ENCODE measurements at places on chromosomes 12 and 14.
A peak's percentile ranks its signal among the peaks of the same experiment; 100 is the strongest.

DNA sequence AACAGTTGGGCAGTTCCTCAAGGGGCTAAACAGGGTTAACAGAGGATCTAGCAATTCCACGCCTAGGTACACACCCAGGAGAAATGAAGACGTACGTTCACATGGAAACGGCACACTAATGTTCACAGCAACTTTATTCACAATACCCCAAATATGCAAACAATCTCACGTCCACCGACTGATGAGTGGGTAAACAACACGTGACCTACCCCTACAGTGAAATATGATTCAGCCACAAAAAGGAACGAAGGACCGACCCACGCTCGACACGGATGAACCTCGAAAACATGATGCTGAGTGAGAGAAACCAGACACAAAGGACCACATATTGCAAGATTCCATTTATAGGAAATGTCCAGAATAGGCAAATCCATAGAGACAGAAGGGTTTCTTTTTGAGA lies 112.7 kb downstream of the NCOR2 start:
- DNase-seq: peak; percentile 49

DNA sequence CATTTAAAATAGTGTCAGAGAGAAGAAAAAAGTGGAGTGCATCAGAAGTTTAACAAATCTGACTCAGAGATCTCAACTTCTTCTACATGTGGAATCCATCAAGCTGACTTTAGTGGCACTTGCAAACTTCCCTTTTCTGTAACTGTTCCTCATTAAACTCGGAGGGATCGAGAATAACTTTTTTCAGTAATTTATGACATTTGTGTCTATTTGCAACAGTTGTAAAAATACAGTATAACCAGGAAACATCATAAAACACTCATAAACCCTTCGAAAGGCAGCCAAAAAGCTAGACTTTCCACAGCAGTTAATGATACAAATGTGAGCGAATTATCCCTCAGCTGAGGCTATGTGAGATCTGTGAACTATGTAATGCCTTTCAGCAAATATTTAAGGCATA lies 1936.8 kb upstream of the SEL1L start:
- DNase-seq: peak; percentile 63

DNA sequence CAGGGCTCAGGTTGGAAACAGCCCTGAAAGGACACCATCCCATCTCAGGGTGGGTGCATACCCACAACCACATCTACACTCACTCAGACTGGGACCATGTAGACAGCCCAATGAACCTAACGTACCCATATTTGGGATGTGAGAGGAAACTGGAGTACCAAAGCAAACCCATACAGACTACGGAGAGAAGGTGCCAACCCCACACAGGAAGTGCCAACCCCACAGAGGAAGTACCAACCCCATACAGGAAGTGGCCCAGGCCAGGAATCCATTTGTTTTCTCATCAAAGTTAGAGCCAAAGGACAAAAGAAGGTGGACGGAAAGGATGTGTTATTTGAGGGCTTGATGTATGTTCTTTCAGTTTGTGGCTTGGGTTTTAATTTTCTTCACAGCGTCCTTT lies 19.5 kb upstream of the SPIC start:
- DNase-seq: no peak

- no peak for DNase-seq
These were observed 890.2 kb downstream of the DIO2 start for GRCh38 chr14:79321070-79321469.

- no peak for DNase-seq
These were observed 72.8 kb upstream of the ARHGAP5 start for GRCh38 chr14:32004300-32004699.

- DNase-seq: peak; percentile 71
These were observed 454.0 kb upstream of the TBX3 start for GRCh38 chr12:115137812-115138521.

GRCh38 chr12:30417697-30418231 lies 277.9 kb downstream of the IPO8 start:
- DNase-seq: peak; percentile 31

GRCh38 chr12:108803428-108804105 lies 53.8 kb downstream of the SSH1 start:
- DNase-seq: peak; percentile 97

GRCh38 chr14:55303691-55304145 lies 32.5 kb downstream of the FBXO34 start:
- no peak for DNase-seq

DNA sequence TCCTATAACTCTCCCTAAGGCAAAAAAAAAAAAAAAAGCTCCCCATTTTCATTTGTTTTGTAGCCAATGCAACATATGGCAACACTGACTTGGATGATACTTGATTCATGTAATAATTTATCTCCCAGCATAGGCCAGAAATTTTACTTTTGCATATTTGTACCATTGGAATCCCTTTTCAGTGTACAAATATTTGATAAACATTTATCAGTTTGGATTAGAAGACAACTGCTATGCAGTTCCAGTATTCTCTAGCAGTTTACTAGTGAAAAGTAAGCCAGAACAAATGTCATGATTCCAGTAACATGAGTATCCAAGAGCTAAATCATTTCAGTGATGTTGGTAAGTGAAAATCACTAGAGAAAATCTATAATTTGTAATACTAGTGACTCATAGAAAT lies 392.3 kb downstream of the CCER1 start:
- no peak for DNase-seq

DNA sequence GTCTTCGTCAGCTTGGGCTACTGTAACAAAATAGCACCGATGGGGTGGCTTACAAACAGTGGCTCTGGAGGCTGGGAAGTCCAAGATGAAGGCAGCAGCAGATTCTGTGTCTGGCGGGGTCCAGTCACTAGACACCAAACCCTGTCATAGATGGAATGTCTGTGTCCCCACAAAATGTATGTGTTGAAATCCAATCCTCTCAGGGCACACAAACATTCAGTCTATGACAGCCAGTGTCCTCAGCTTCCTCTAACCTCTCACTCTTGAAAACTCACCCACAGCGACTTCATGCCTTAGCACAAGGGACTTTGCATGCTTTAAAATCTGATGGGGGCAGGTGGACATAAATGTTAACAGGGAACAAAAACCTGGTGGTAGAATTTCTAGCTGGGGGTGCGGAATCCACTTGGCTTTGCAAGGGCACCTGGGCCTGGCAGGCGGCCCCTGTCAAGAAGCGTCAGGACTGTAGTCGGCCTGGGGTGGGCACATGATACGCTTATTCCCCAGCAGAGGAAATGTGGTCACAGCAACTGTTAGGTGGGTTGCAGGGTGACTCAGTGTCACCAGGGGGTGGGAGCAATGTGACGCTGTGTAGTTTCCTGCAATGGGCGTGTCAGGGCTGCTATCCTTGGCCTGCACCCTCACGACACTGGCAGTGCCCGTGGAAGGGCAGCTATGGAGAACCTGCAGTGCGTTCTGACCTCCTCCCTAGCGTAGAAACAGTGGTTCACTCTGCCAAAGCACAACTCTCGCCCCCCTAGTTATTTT lies 17.7 kb downstream of the RIN3 start:
- DNase-seq: no peak

DNA sequence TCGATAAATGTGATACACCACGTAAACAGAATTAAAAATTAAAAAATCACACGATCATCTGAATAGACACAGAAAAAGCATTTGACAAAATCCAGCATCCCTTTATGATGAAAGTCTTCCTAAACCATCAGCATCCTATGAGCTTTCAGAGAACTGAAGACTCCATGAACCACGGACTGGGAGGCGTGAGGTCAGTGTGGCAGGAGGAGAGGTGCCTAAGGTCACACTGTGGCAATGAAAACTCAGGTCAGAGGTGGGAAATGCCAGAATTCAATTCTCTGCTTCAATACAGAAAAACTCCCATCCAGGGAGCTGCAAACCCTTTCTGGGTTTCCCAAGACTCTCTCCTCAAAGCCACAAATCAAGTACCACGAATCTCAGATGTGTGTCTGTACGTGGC lies 51.6 kb downstream of the KDM2B start:
- no peak for DNase-seq

DNA sequence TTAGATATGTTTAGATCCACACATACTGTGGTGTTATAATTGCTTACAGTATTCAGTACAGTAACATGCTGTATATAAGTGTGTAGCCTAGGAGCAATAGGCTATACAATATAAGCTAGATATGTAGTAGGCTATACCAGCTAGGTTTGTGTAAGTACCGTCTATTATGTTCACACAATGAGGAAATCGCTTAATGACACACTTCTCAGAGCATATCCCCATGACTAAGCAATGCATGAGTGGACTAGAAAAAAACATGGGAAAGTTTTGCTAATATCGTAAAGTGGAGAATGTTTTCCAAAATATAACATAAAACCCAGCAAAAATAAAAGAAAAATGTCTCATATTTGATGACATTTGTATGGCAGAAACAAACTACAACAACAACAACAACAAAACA lies 27.3 kb downstream of the AKAP3 start:
- no peak for DNase-seq

GRCh38 chr12:104435765-104436164 lies 21.0 kb upstream of the CHST11 start:
- DNase-seq: no peak

DNA sequence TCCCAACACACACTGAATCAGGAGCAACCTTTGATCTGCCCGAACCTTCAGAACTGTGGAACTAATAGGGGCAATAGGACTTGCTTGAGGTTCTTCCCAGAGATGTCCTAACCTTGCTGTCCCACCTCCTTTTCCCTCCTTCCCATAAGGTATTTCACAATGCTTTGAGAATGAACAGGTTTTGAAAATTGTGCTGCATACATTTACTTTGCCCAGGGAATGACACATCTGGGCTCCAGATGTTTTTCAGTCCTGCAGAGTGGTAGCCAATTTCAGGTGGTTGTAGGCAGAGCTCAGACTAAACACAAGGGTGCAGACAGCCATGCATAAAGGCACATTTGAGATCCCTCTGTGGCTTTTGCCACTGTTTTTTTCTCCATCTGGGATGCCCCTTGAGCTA lies 206.7 kb upstream of the PWP1 start:
- no peak for DNase-seq

DNA sequence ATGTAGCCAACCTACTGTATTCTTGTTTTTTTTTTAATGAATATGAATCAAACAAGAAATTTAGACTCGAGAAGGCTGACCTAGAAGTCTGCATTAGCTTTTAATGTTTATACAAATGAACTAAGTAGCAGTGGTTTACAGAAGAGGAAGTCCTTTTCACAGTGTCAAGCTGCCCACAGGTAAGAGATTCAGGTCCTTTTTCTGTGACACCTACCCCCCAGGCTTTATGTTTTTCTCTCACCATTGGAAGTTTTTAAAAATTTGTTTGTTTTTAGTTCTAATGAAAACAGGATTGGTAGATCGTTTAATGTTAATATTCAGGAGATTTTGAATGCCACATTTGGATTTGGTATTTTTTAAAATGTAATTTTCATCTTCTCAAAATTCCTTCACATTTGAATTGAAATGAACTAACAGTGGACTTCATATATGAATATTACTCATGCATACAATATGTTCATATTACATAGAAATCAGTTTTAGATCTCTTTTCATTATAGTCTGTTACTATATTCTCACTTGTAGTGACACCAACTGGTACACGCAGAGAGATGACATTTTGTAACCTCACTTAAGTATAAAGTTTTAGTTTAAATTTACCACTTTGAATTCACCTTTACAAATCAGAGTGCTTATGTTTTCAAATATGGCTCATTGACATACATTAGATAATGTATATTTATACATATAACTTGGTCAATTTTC lies 29.7 kb downstream of the ATF7IP start:
- no peak for DNase-seq

- DNase-seq: peak; percentile 42
These were observed 106.7 kb downstream of the AEBP2 start for GRCh38 chr12:19546027-19546426.

DNA sequence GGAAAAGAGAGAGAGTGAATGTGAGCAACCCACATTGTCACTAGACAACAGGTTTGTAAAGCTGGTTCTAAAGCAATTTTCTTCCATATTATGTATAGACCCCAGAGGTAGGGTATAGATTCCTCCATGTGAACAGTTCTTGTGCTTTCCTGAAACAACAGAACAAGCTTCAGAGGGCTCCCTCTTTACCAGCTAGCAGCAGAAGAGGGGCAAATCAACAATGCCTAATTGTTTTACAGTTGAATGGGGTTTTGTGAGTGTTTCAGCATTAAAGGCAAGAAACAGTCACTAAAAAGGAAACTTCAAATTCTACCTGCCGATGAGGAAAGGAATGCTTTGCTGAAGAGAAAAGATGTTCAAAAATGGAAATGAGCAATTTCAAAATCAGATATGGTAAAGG lies 341.2 kb upstream of the KITLG start:
- no peak for DNase-seq

- no peak for DNase-seq
These were observed 77.6 kb downstream of the PTPRR start for GRCh38 chr12:70842942-70843341.

DNA sequence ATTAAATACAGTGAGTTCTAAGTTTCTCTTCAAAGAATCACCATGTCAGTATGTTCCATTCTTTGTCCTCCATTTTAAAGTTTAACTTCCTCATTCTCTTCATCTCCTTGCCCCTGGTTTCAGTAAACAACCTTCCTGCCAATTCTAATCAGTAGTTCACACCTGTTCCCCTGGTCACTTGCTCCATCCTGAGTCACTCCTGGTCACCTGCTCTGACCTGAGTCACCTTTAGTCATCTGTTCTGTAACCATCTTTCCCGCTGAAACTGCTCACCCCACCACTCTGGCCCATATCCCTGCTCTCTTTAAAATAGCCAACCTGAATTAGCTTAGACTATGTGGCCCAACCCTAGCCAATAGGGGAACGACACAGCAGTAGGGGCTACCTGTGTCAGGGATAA lies 1447.4 kb upstream of the TMEM132C start:
- DNase-seq: no peak

- DNase-seq: peak; percentile 31
These were observed 245.9 kb upstream of the DDHD1 start for GRCh38 chr14:53399057-53399456.

DNA sequence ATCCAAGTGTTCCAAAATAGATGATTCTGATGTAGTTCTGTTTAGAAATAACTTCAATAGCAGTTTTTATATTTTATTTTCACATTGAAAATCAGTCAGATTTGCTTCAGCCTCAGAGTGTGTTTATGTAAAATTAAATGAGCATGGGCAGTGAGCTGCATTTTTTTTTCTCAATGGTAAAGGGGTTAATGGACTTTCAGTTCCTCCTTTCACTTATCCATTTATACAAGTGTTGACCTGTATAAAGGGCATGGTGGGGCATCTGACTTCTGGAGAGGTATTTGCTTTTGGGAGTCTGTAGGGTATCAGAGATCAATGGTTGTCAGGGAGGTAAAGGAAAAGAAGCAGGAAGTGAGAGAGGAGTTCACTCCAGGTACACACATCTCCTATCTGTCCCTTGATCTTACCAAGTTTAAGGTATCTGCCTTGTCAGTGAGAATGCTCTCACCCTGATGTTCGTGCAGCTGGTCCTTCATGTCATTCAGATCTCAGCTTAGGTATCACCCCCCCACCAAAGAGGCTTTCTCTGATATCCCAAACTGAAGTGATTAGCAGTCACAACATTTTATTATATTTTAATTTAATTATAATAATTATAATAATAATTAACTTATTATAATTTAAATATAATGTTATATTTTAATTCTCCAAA lies 181.6 kb upstream of the LMNTD1 start:
- DNase-seq: no peak

- DNase-seq: no peak
These were observed 56.4 kb downstream of the RASSF9 start for GRCh38 chr12:85779768-85780167.

- DNase-seq: no peak
These were observed 18.6 kb downstream of the GPRC5A start for GRCh38 chr12:12909995-12910420.

GRCh38 chr12:31227401-31227981 lies 98.5 kb downstream of the SINHCAF start:
- no peak for DNase-seq
